ENCODE measurements at places on chromosomes 3 and 15.

- DNase-seq = no peak
Measured at GRCh38 chr15:46848704-46849103, 868.6 kb upstream of the SEMA6D start.

DNA sequence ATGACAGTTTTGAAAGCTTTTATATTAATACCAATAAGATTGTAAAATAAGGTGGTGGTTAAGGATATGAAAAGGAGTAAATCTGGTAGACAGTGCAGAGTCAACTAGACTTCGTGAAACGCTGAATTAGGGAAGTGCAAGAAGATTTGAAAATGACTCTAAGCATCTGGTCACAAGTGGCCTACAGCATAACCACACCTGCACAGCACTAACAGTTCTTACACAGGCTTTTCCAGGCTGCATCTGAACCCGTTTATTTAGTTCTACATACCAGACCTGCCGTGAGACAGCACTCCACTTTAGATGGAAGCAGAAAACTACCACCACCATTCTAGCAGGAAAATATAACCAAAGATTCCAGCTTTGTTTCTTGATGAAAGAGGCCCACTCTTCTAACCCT, 1.9 kb downstream of the DMXL2 start:
- no peak for DNase-seq

GRCh38 chr15:56734013-56734635, 815 bp upstream of the ZNF280D start:
- no peak for DNase-seq

- no peak for DNase-seq
Measured at GRCh38 chr3:128597900-128598299, 52.7 kb downstream of the RPN1 start.

- DNase-seq = no peak
Measured at GRCh38 chr15:90829942-90830440, 38.4 kb upstream of the FURIN start.

DNA sequence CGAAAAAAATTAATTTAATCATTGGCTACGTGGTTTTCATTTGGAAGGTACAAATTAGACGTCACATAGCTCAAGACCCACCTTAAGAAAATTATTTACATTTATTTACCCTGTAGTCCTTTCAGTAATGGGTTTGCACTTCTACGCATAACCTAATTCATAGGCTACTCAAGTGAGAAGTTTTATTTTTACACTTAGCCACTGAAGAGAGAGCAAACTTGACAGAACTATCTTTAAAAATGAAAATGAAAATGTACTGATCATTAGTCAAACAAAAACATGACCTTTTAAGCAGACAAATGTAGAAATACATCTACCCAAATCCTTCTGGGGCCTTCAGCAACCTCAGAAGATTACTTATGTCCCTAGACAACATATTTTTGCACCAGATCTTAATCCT, 269.4 kb upstream of the TTC14 start:
- no peak for DNase-seq

- no peak for DNase-seq
Measured at GRCh38 chr15:31300208-31300661, 26.4 kb upstream of the KLF13 start.

DNA sequence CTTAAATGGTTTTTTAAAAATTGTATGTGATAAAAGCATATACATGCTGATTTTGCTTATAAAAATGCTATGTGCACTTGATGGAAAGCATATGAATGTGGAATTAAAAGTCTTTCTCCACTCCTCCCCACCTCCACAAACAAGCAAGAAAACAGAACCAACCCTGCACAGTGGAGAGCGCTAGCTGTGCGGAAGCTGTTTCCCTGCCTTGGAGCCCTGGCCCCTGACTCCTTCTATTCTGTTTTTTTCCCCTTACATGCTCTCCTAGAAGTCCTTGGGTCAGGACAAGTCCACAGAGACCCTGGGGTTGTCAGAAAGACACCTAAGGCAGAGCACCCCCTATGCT, 64.2 kb downstream of the BOC start:
- DNase-seq = no peak

DNA sequence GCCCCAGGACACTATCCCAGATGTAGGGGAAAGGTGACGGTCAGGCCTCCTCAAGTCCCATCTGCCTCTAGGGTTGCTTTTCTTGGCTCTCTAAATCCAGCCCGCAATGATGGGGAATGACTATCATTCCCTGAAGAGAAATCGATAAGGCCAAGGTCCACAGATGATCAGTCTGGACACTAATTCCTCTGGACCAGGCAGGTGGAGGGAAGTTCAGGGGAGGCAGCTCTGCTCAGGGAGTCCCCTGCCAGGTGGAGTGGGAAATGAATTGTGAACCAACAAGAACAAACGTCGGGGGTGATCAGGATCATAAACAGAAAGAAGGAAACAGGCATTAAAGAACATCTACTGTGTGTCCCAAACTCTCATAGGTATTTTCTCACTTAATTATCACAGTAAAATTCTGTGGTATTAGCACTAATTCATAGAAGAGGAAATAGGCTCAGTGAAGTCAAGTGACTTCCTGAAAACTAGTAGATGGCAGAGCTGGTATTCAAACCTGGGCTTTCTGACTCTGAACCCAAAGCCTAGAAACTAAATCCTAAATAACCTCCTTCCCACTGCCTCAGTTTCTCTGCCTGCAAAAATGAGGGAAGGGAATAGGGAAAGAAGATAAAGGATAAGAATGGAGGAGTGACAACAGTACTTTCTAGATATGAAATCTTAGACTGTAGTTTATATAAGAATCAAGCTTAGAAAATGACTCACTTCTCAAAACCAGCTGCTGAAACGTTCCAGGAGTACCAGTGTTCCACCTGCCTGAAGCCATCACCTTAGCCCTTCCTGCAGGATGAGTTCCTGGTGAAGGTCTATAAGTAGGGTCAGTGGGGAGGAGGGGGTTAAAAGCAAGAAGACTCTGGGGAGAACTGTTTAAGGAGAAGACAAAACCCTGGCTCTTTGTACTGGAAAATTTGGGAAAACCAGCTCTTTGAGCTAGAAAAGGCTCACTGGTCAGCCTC, 7.5 kb downstream of the BMF start:
- DNase-seq = no peak

DNA sequence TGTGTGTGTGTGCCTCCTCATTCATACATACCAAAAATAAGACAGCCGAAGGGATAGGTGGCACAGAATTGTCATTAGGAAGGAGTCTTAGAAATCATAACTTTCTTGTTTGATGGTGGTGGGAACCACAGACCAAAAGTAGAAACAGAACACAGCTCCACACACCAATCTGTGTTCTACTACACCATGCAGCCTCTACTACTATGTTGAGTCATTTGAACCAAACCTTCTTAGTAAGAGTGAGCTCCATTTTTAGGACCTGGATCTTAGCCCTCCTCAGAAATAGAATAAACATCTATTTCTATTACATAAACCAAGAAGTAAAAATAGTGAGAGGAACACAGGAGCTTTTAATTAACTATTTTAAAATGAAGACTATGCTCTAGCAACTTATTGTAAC, 27.9 kb upstream of the PLCH1 start:
- no peak for DNase-seq

DNA sequence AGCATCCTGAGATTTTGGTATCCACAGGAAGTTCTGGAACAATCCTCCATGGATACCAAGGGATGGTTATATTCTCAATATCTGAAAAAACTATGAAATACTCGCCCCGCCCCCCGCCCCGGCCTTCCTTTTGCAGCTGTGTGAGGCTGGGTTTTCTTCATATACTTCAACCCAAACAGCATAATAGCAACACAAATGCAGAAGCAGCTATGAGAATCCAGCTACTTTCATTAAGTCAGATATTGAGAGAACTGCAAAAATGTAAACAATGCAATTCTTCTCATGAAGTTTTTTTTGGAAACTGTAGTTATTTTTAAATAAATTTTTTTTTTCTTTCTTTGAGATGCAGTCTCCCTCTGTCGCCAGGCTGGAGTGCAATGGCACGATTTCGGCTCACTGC, 10.9 kb upstream of the IDH2 start:
- DNase-seq = no peak

- no peak for DNase-seq
Measured at GRCh38 chr15:89168316-89168833, 53.0 kb downstream of the RLBP1 start.

DNA sequence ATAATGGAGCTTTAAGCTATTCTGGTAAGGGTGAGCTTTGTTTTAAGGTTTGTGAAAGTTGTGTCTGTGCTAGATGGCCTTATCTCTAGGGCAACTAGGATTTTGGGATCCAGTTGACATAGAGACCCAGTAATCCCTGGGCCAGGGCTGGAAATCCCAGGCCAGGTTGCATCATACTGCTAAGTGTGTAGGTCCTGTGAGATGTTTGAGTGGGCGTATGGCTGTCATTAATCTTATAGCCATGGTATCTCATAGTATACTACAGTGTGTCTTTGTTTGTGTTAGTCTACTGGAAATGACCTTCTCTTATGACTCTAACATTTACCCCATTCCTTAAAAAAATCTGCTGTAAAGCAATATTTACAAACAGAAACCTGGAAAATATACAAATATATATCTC, 151.4 kb downstream of the CACNA2D3 start:
- no peak for DNase-seq

GRCh38 chr3:110815008-110815583, 256.5 kb upstream of the NECTIN3 start:
- no peak for DNase-seq

DNA sequence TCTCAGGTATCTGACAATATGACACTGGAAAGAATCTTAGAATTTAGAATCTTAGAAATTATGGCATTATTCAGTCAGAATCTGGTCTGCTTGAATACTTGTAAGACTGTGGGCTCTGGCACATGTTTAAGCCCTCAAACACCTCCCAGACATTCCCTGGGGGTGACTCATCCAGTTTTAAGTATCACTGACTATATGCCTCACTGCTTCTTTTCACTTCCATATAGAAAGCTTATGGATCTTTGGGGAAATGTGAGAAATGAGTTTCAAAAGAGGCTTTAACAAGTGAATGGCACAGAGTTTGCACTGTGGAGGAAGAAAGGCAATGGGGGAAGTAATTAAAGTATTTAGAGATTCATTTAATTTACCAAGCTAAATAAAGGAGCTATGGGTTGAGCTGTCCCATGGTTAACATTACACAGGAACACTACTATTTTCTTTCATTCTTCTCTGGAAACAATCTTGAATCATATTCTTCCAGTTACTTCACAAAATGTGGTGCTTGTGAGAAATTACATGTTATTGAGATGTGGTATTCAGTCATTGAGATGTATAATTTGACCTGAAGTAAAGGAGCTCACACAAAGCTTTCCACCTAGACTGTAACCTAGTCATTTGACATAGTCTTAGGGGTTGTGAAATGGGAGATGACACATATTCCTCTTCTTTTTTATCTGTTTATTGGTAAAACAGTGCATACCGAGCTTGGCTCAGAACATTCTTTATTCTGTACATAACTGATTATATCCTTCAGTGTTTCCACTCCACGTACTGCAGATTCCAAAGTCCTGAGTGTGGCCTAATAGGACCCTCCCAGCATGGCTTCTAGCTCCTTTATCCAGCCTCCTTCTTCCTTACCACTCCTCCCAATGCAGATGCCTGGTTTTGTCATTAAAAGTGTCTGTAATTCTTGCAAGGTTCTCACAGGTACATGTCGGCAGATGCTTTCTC, 544.6 kb upstream of the NECTIN3 start:
- no peak for DNase-seq

DNA sequence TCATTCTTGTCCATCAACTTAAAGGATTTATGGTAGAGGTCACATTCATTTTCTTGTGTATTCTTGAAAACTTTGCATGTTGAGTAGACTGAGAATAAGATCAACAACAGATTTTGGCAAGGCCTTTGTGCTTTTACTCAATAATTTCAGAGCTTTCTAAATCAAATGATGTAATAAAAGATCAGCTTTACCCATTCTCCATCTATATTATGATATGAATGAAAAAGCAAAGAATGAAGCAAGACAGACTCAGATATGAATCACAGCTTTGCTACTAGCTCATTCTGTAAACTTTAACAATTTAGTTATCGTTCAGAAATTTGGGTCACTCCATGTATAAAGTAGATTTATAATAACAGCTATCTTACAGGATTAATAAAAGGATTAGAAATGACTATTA, 275.8 kb upstream of the ARL6 start:
- no peak for DNase-seq

DNA sequence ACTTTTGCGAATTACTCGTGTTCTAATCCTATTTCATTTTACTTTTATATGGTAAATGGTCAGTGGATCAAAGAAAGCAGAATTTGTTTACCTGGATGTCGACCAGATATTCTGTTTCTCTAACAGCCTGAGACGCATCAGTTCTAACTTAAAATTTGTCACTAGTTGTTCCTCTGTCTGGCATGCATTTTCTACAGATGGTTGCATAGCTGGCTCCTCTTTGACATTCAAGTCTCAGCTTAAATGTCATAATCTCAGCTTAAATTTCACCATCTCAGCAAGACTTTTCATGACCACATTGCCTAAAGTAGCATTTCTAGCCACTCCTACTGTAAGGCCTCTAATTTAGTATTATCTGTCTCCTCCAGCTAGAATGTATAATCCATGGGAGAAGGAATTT, 609.3 kb downstream of the AGBL1 start:
- DNase-seq = no peak

DNA sequence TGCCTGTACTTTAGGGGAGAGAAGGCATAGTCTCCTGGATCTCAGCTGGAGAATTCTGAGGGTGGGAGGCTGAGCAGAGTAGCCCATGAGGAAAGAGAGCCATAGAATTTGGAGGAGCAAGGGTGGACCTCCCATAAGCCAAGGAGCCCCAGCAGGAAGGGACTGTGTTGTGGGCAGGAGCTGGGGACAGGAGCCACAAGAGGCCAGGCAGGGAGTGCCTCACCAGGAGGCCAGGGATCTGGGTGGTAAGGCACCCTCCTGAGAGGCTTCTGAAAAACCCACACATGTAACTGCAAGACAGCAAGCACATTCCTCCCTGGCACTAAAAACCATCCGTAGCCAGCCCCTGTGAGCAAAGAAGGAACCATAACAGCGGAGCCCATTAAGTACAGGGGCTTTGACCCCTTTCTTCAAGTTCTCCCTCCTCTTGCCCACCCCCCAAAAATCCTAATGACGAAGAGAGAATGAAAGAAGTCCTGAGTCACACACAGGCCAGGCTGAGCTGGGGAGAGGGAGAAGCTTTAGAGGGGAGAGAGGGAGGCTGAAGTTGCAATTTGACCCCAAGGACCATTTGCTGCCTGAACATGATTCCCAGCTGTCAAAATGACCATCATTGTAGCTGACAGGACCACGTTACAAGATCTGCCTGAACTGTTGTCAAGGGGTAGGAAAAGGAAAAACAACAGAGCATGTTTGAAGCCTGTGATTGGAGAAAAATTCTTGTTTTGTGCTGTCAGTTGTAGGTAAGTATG, 82.6 kb downstream of the TRIM42 start:
- no peak for DNase-seq

GRCh38 chr3:109257269-109257668, 59.0 kb downstream of the DPPA2 start:
- no peak for DNase-seq

Measured in CD4-positive, alpha-beta T cell treated with Interleukin-1 beta for 1 hour (primary cell).